Kidney (tissue), 22 donors: ENCODE measurements at places on chromosomes 5 and 9. TPM values are rescaled to one million over a fixed set of nuclear protein-coding genes. Genes with fewer than 3 reads are reported as not detected.
A peak's percentile ranks its signal among the peaks of the same experiment; 100 is the strongest.

GRCh38 chr5:134103397-134103796, 11.1 kb upstream of the TCF7 start:
- H3K4me3 ChIP-seq = no peak overlapping the region
- H3K27ac ChIP-seq = no peak overlapping the region
- no peaks in the 10 kb centered on the region for H3K36me3 ChIP-seq
- DNase-seq = no peak
- no peaks in the 10 kb centered on the region for H3K4me1 ChIP-seq
- no peaks in the 10 kb centered on the region for H3K27me3 ChIP-seq

GRCh38 chr9:69421908-69422801, 97.1 kb downstream of the ENTREP1 start:
- DNase-seq = no peak
- H3K36me3 ChIP-seq = no peaks in the 10 kb centered on the region
- H3K27ac ChIP-seq = no peak overlapping the region
- no peak overlapping the region for H3K4me3 ChIP-seq

Gene GKAP1
- total RNA-seq = 7.1 TPM

GRCh38 chr9:134328341-134328840, 2.1 kb downstream of the RXRA start:
- H3K27ac ChIP-seq = peak overlapping the region; percentile 90
- peak; percentile 50 for DNase-seq
- H3K4me1 ChIP-seq = no peaks in the 10 kb centered on the region
- no peaks in the 10 kb centered on the region for H3K27me3 ChIP-seq
- no peaks in the 10 kb centered on the region for H3K36me3 ChIP-seq
- H3K4me3 ChIP-seq = peak overlapping the region; percentile 77

Gene HSD17B4
- 202 TPM for total RNA-seq

DNA sequence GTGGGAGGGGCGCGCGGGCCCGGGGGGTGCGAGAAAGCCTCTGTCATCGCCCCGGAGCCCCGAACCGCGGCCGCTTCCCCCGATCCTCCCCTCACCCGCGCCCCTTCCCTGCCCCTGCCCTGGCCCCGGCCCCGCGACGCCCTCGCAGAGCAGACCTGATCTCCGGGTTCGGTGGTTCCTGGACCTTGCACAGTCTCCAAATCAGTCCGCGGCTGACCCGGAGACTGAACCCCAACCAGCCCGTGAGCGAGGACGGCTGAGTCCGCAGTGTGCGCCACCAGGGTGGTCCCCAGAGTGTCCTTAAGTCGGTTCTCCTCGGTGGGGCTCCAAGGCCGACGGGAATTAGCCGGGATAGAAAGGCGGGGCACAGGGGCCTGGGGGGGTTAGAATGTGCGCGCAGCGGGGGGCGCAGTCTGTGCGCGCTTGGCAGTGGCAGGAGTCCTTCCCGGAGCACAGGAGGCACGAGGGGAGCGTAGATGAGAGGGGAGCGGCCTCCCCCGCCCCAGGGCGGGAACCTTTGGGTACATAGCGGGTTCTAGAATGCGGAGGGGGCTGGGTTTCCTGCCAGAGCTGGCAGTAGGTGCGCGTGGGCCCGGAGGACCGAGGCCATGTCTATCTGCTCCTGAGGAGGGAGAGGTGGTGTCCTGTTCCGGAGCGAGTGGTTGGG, 779 bp downstream of the PKN3 start:
- H3K4me3 ChIP-seq = peak overlapping the region; percentile 48
- no peaks in the 10 kb centered on the region for H3K4me1 ChIP-seq
- no peaks in the 10 kb centered on the region for H3K36me3 ChIP-seq
- peak overlapping the region; percentile 30 for H3K27ac ChIP-seq

GRCh38 chr9:112188884-112189283, 13.8 kb upstream of the SUSD1 start:
- H3K4me1 ChIP-seq = no peaks in the 10 kb centered on the region
- DNase-seq = no peak
- H3K4me3 ChIP-seq = no peak overlapping the region
- H3K27me3 ChIP-seq = no peaks in the 10 kb centered on the region
- no peaks in the 10 kb centered on the region for H3K36me3 ChIP-seq

Gene DNAJB5
- 10.6 TPM for total RNA-seq

- H3K4me1 ChIP-seq = no peaks in the 10 kb centered on the region
- no peak overlapping the region for H3K27ac ChIP-seq
- H3K4me3 ChIP-seq = no peak overlapping the region
- no peaks in the 10 kb centered on the region for H3K36me3 ChIP-seq
- DNase-seq = no peak
Measured at GRCh38 chr9:96320749-96321280, 18.8 kb upstream of the HSD17B3 start.

GRCh38 chr9:107237873-107238272, 45.2 kb upstream of the RAD23B start:
- H3K4me1 ChIP-seq = no peaks in the 10 kb centered on the region
- H3K27me3 ChIP-seq = no peaks in the 10 kb centered on the region
- H3K27ac ChIP-seq = no peak overlapping the region
- no peaks in the 10 kb centered on the region for H3K36me3 ChIP-seq

- no peak for DNase-seq
- H3K4me3 ChIP-seq = no peak overlapping the region
- H3K36me3 ChIP-seq = no peaks in the 10 kb centered on the region
- H3K27me3 ChIP-seq = no peaks in the 10 kb centered on the region
- no peak overlapping the region for H3K27ac ChIP-seq
Measured at GRCh38 chr9:133709691-133710571, 28.2 kb downstream of the SARDH start.

- no peak for DNase-seq
- no peaks in the 10 kb centered on the region for H3K4me1 ChIP-seq
- H3K4me3 ChIP-seq = no peak overlapping the region
- H3K27me3 ChIP-seq = no peaks in the 10 kb centered on the region
Measured at GRCh38 chr5:143980506-143980905, 168.5 kb downstream of the HMHB1 start.

Gene SPINK7
- not detected for total RNA-seq

DNA sequence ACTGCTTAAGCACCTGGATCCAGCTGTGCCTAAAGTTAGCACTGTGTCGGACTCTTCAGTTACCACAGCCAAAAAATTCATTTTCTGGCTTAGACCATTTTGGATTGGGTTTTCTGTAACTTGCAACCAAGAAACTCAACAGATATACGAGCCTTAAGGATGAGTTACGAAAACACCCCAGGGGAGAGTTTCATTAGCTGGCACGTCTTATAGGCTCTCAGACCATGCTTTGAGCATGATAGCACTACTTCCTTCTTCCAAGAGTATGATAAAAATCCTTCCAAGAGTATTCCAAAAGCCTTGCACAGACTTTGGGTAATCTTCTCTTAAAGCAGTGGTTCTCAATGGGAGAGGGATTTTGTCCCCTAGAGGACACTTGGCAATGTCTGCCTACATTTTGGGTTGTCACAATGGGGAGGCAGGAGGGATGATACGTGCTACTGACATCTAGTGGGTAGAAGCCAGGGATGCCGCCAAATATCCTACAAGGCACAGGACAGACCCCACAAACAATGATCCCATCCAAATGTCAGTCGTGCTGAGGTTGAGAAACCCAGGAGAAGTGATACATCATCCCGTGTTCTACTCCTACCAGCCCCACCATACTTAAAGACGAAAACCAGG, 64.8 kb downstream of the SMIM23 start:
- DNase-seq = peak; percentile 26
- no peaks in the 10 kb centered on the region for H3K36me3 ChIP-seq
- H3K27ac ChIP-seq = no peak overlapping the region

Gene PCDHB8
- total RNA-seq = 3.7 TPM

Gene SPATA6L
- total RNA-seq = 15.1 TPM

DNA sequence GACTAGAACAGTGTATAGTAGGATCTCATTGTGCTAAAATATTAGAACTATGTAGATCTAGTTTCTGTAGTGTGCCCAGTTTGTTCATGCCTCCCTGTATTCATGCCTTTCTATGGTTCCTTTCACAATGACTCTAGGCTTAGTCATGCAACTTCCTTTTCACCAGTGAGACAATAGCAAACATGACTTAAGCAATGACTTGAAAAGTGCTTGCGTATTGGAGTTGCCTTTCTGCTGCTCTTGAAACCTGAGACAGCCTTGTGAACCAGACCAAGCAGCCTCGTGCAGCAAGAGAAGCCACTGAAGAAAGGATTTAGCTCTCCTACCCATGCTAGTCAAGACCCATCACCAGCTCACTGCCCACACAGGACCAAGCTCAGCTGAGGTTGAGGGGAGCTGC, 294.5 kb upstream of the TAS2R1 start:
- DNase-seq = no peak
- no peaks in the 10 kb centered on the region for H3K27me3 ChIP-seq
- H3K36me3 ChIP-seq = no peaks in the 10 kb centered on the region

Gene NOTCH1
- total RNA-seq = 77.2 TPM

Gene PCDHGB7
- total RNA-seq = 15.1 TPM

DNA sequence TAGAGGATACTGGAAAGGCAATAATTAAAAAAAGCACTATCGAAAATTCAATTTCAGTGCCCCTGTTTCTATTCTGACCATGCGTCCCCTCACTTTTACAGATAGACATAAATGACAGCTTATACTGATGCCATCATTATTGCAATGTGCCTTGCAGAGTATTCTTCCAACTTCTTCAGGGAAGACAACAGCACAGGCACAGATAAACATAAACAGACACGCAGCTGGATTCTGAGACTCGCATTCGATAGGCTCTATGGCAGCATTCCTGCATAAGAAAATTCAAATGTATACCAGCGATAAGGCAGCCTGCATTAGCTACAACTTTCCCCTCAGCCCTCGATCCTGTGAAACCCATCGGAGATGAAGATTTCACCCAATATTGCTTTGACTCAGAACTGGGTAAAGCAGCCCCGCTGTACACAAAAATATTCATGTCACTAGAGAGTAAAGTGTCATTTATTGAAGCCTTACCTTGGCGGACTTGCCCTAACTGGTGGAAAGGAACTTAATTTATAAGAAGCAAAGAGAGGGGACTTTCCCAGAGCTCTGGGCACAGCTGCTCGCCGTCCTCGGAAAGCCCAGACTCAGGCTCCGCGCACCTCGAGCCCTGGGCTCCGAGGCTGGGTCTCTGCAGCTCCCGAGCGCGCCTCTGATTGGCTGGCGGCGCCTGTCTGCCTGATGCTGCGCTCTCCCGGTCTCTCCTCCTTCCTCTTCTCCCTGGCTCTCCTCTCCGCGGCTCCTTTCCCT, at the start of gene CDH18:
Gene CDH18, minus strand, starts transcription at position 589 of the 750 bp plus-strand sequence. CDS start 149,214 bp downstream, outside the sequence.
- H3K4me3 ChIP-seq = peak within 1 kb of the TSS; percentile 7
- peak; percentile 66 for DNase-seq
- no peaks in the 10 kb centered on the region for H3K36me3 ChIP-seq
- no peaks in the 10 kb centered on the region for H3K4me1 ChIP-seq
- H3K27ac ChIP-seq = no peak within 1 kb of the TSS
- H3K27me3 ChIP-seq = no peaks in the 10 kb centered on the region

Gene OBP2B
- total RNA-seq = not detected

Gene FREM1
- 8.3 TPM for total RNA-seq

Gene PIGO
- total RNA-seq = 34.9 TPM

DNA sequence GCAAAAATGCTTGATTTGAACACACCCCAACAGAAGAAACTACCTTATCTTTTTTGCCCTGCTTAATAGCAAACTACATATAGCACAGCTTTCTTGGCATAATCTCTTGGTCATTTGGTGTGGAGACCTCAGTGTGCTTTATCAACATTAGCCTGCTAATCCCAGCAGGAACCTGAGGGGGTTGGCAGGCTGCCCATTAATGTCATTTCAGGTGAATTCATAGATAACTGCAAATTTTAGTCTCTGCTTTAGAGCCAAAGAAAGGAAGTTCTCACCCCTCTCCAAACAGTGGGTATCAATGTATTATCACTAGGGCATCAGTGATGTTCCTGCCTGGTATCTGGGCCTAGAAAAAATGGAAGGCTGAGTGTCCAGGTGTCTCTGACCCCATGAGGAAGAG, 489.0 kb downstream of the NTRK2 start:
- no peak overlapping the region for H3K27ac ChIP-seq
- no peak overlapping the region for H3K4me3 ChIP-seq
- H3K27me3 ChIP-seq = no peaks in the 10 kb centered on the region
- H3K4me1 ChIP-seq = no peaks in the 10 kb centered on the region
- DNase-seq = no peak
- H3K36me3 ChIP-seq = no peaks in the 10 kb centered on the region
